Liver (tissue), 10 donors: ENCODE measurements at places on chromosomes 6 and 20. TPM values are rescaled to one million over a fixed set of nuclear protein-coding genes. Genes with fewer than 3 reads are reported as not detected.

GPRC6A gene
- not detected for total RNA-seq

CST1 gene
- total RNA-seq: not detected

CCN5 gene
- total RNA-seq: 1.2 TPM

DPM1 gene
- 38.2 TPM for total RNA-seq

AVP gene
- not detected for total RNA-seq

ATRN gene
- total RNA-seq: 104 TPM

PRDM13 gene
- not detected for total RNA-seq

PKHD1 gene
- 5.6 TPM for total RNA-seq

RIPK1 gene
- 27.2 TPM for total RNA-seq

AIF1 gene
- 46.8 TPM for total RNA-seq

OLIG3 gene
- total RNA-seq: not detected

NRSN1 gene
- total RNA-seq: not detected

POU3F2 gene
- total RNA-seq: not detected

DNA sequence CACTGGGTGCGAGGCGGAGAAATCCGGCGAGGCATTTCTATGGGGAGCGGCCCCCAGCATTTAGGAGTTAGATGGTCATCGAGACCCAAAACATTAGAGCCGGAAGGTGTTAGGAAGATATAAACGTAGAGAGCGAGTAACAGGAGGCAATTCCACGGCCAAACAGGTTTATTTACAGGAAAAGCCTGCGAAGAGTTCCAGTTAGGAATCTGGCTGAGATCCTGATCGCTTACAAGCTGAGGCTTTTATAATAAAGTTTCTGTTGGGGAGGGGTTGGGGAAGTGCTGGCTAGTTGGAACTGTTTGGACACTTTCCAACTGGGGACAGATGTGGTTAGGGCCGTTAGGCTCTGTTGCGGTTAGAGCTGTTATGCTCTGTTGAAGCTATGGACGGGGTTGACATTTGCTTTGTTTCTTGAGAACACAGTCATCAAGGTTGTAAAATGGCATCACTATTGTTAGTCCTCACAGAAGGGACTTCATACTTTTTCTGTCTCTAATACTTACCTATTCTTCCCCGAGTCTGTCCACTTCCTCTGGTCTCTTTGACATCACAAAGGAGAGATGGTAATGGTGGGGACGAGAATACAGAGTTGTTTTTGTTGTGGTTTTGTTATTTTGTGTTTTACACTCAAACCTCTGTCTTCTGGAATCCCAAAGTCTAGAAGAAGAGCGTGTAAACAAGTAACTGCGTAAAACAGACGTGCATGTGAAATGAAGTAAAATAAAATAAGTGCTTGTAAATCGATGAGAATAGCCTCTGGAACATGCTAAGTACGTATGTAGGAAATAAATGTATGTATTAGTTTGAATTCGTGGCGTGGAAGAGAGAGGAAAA, 554 bp upstream of the ZSCAN31 start:
- DNase-seq: peak; percentile 55

- no peak for DNase-seq
These were observed 100.2 kb upstream of the KCNG1 start for GRCh38 chr20:51122931-51123658.

DNA sequence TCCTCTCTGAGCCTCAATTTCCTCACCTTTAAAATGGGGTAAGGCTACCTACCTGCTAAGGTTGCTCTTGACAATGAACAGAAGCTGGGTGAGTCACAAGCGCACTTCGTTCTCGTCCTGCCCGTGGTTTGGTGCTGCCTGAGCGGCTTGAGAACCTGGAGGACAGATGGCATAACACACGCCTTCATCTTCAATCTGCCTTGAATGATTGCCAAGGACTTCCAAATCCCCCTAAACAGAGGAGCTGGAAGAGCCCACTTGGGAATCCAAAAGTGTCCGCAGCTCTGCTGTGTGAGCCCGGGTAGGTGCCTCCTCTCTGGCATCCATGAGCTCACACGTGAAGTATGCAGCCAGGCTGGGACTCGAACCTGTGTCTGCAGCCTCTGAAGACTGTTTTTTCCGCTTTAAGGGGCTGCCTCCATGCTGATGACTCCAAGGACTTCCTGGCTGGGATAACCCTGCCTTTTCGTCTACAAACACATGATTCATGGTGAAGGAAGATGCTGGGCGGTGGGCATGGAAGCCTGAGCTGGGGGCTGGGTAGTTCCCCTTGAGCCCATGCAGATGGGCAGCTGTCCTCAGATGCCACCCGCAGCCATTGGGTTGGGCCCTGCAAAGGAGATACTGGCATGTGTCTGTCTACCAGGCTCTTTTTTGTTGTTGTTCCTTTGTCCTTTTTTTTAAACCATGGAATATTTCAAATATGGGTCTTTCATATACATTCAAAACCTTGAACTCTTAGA, 25.3 kb upstream of the CSNK2A1 start:
- DNase-seq: no peak

- peak; percentile 79 for DNase-seq
These were observed 2.2 kb upstream of the ARHGAP40 start for GRCh38 chr20:38599410-38599882.

GRCh38 chr6:143234734-143235133, 174.0 kb downstream of the AIG1 start:
- no peak for DNase-seq

DNA sequence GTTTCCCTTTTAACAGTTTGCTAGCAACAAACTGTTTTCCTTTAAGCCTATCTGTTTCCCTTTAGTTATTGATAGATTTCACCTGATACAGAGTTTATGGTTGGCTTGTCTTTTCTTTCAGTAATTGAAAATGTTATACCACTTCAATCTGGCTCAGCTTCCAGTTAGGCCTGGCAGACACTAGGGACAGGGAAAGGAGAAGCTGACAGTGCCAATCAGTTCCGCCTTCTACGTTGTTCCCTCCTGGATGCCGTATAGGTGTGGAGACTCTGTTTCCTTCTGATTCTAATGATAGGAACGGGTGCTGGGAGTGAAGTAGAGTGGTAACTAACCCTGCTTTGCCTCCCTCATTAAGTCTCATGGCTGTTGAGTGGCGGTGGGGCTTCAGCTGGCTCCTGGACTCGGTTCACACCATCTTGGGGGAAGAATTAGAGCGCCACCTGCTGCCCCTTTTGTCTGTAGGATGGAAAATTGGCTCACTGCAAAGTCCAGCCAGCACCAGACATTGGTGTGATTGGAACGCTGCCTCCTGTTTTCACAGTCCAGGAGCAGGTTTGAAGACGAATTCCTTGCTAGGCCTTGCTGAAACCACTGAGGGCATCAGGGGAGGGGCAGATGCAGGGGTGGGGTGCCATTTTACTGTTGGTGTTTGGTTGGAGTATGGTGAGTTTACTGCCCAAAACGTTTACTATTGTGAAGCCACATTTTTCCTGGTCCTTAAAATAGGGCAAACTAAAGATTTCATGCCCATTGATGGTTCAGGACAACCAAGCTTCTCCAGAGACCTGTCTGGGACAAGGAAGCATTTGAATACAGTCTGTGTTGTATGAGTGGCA, 1729.5 kb downstream of the GRIK2 start:
- peak; percentile 47 for DNase-seq

DNA sequence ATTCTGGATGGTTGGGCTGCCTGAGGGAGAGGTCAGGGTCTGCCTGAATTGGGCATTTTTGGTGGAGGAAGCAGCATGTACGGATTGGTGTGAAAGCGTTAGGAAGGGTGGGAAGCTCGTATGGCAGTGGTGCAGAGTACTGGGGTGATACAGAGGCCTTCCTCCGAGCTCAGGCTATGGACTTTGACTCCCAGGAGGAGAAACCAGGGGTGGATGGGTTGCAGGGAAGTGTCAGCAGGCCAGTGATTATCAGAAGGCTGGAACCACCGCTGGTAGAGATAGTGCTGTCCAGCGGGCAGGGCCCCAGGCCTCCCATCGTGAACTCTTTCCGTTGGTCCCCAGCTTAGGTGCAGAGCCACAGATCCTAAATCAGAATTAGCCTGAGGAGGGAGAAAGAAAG, 5.3 kb downstream of the WFDC5 start:
- no peak for DNase-seq

GRCh38 chr20:36461600-36462439, 79.5 kb upstream of the MYL9 start:
- no peak for DNase-seq

GRCh38 chr6:167676666-167677421, 149.9 kb upstream of the AFDN start:
- no peak for DNase-seq

DNA sequence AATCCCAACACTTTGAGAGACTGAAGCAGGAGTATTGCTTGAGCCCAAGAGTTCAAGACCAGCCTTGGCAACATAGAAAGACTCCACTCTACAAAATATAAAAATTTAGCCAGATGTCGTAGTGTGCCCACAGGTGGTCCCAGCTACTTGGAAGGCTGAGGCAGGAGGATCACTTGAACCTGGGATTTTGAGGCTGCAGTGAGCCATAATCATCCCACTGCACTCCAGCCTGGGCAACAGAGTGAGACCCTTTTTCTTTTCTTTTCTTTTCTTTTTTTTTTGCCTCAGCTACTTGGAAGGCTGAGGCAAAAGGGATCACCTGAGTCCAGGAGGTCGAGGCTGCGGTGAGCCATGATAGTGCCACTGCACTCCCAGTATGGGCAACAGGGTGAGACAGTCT, 17.9 kb downstream of the FASTKD5 start:
- no peak for DNase-seq

DNA sequence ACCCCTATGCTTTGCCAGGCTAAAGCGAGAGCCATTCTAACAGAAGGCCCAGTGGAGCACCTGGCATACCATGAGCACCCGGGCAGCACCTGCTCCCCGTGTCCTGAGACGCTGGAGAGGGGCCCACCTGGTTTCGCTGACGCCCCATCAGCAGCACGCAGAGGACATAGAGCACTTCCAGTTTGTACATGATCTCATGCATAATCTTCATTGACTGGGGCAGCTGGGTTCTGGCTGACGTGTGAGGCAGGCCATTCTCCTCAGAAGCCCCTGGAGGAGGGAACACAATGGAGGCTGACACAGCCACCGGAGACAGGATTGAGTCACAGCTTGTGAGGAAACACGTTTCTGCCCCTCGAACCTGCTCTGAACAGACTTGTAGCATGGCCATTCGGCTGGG, 65.4 kb downstream of the MYH7B start:
- DNase-seq: no peak

DNA sequence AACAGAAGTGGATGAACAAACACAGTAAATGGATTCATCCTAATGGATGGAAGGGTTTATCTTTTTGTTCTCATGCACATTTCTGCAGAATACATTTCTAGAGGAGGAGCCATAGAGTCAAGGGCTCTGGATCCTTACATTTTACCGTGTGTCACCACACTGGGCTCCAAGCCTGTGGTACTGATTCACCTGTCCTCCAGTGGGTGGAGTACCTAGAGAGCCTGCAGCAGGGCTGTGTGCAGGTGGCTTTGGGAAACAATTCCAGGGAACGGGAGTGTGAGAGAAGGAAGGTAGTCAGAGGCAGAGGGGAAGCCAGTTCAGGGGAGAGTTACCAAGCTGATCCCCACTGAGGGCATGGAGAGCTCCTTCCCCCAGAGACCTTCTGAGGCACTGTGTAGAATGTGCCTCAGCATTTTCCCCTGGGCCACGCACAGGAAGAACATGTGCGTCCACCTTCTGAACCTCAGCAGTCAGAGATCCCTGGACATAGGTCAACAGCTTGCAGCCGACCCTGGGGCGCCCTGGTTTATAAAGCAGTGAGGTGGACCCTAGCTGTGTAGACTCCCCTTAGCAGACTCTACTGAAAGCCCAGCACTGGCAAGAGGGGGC, 85.3 kb upstream of the SLC22A23 start:
- DNase-seq: peak; percentile 22

- no peak for DNase-seq
These were observed 56.3 kb upstream of the ENTPD6 start for GRCh38 chr20:25139029-25139705.

- no peak for DNase-seq
These were observed 13.8 kb downstream of the CCN5 start for GRCh38 chr20:44728801-44729443.

- DNase-seq: peak; percentile 44
These were observed 107.7 kb upstream of the PRND start for GRCh38 chr20:4613718-4614620.

DNA sequence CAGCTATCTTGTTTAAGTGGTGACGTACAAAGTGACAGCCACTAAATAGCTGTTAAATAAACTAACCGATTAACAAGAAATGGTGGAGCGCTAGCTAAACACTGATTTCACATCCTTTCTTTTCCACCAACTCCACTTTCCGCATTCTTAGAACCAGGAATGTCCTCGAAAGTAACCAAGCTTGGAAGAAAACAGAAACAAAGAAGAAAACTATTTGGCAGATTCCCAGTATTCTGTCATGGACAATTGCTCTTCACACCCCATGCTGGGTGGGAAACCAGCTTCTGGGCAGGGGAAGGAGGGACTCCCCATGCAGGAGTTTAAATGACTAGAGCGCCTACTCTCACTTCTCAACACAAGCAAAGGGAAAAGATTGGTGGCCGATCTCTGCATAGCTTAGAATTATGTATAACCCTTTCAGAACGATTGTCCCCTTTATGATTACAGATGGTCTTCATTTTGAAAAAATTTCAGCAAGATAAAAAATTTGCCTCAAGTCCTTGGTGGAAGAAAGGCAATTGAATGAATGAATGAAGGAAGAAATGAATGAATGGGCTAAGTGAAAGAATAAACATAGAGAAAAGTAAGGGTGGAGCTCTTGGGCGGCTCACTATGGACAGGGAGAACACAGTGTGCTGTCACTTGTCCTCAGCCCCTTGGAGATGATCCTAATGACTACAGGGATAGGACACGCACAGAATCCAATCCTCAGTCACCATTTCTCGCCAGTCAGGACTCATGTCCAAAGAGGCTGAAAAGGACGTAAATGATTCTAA, 148.7 kb upstream of the NEDD9 start:
- no peak for DNase-seq

GRCh38 chr6:157461000-157461915, 80.3 kb downstream of the ZDHHC14 start:
- peak; percentile 76 for DNase-seq

DNA sequence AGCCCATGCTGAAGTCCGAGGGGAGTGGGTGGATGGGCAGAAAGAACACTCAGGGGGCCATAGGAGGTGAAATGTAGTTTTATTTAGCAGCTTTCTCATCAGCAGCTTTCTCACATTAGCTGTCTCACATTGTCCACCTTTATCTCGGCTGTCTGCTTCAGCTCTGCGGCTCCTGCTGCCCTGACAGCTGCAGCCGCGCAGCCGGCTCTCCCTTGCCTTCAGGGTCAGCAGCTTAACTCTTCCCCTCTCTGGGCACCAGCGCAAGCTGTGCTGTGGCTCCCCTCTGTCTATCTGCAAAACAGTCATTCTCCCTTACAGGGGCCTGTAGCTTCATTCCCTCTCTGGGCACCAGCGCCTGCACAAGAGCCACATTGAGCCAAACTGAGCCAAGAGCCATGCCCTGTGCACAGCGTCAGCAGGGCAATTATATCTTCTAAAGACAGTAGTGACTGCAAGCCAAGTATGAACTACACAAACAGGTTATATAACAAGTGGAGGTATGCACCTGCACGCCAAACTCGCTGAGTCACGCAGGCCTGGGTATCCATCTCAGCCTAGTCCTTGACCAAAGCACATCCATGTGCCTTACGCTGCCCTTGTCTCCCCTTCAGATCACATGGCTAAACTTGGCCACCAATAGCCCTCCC, 198.8 kb downstream of the EYA2 start:
- no peak for DNase-seq
